ENCODE measurements at places on chromosomes 11 and 22.

- no peak for DNase-seq
Measured at GRCh38 chr22:45218976-45219375, 21.7 kb downstream of the KIAA0930 start.

DNA sequence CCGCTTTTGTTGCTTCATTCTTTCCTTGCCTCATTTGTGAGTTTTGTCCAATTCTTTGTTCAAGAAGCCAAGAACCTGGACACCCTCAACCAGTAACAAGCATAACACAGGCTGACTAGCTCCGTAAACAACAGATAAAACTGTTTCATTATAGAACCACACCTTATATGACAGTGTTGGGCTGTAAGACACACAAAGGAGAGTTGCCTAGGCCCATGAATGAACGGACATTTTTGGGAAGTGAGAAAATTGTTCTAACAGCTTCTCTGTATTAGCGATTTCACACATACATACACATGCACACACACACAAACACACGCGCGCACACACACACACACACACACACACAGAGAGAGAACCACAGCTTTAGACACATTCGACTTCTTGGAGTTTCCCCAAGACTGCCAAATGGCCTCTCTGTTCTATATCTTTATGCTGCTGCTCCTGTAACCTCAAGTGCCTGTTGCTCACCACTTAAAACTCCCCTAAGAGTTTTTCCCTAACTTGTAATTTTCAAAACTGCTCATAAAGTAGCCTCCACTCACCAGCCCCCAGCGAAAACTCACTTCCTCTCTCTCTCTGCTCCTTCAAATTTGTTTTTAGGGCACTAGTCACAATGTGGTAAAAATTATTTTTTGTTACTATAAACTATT lies 35.9 kb downstream of the CTSC start:
- DNase-seq: no peak

DNA sequence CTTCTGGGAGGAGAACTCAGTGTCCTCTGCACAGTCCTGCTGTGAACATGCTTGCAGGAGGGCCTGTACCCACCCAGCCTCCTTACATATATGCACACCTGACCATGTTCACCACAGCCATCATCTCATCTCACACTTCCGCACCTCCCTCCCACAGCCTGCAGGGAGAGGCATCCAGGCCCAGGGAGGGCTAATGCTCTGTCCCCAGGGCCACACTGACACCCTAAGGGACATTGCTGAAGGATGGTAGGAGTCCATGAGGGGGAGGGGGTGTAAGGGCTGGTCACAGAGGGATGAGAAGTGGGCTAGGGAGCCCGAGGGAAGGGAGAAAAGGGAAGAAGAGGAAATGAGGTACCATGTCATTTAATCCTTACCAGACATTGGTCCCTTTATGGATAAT lies 4.4 kb upstream of the KCNC1 start:
- no peak for DNase-seq

DNA sequence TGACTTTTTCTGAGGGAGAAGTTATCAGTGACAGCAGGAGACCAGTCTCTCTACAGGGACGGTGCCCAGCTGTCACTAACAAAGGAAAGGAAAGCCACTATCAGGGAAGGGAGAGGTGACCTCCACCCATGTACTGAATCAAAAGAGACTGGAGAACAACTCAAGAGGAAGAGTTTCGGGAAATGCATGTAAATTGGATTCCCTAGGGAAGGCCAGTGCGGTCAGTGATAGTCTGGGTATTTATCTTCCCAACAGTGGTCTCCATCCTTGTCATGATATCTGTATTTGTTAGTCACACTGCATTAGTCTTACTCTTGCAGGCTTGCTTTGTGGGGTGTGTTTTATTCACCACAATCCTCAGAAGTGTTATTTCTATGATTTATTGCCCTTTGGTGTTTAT lies 193.4 kb upstream of the KIRREL3 start:
- DNase-seq: no peak

GRCh38 chr11:111819829-111820237 lies 51.5 kb downstream of the ALG9 start:
- DNase-seq: no peak

GRCh38 chr22:47315862-47316419 lies 553.5 kb downstream of the TBC1D22A start:
- DNase-seq: no peak

GRCh38 chr11:73164803-73165540 lies 22.9 kb upstream of the FCHSD2 start:
- no peak for DNase-seq

GRCh38 chr11:22703040-22703439 lies 36.6 kb downstream of the GAS2 start:
- peak; percentile 55 for DNase-seq

DNA sequence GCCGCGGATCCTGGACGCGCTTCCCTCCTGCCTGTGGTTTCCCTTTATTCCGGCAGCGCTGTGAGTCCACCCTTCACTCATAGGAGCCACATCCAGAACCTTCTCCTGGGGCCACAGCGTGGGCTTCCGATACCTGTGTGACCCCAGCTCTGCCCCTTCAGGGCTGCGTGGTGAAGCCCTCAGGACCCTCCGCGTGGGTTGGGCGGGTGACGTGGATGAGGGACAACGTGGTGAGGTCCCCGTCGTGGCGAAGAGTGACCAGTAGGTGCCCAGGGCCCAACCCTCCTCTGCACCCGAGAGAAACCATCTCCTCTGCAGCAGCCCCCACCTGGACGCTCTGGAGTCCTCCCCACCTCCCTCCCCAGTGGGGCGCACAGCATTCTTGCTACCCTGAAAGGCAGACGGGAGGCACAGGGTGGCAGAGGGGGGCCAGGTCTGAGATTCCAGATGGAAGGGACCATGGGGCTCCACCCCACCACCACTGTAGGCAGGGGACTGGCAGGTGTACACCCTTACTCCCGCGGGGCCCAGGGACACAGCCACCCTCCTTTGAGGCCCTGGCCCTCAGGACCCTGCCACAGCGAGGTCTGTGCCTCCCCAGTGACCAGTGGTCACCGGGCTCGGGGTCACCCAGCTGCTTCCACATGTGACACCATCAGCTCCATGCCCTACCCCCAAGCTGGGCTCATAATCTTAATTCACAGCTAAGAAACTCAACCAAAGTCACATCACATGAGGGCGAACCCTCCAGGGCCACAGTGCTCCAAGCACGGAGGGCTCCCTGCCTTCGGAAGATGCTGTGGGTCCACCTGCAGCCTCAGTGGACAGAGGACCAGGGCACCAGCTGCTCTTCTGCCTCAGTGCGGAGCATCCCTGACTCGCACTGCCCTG lies 3.4 kb upstream of the ZBED4 start:
- DNase-seq: no peak
